NCI-H1417 (cell line): ENCODE measurements at places on chromosomes 6 and 20.

- no peak for DNase-seq
Observed at GRCh38 chr20:9214685-9215084, 145.8 kb downstream of the PLCB4 start.

- no peak for DNase-seq
Observed at GRCh38 chr6:166775923-166776220, 148.8 kb upstream of the RPS6KA2 start.

- no peak for DNase-seq
Observed at GRCh38 chr6:168051648-168052047, 27.4 kb downstream of the FRMD1 start.

DNA sequence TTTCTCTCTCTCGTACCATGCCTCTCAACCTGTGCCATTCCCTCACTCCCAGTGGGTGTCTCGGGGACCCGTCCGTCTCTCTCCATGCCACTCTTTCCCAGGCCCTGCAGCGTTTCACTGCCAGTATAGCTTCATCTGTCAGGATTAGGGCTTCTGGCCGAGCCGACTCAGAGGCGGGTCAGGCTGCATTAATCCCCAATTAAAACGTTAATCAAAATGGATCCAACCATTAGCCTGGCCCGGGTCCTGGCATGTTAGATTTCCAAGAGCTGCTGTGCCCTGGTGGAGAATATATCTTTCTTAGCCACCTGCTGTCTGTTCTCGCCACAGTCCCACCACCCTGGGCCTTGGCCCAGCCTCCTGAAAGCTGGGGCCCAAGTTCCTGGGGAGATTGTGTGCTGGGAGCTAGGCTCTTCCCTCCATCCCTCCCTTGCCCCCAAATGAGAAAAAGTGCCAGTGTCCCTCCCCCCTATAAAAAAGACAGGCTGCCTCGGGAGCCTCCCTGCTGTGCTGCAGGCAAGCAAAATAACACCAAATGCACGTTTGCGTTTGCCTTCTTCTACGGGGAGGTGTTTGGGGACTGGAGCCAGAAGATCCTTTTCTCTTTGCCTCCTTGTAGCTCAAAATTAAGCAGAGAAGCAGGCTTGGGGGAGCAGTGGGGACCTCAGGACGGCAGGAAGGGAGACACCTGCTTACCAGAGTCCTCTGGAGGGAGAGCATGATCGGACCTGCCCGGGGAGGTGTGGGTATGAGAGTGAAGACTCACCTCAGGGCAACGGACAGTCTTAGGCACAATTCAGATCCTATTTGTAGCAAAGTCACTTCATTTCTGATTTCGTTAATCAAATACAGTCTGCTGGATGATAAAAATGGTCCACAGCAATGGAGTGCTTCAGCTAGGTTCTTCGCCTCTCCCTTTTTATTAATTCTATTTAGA, 3.0 kb downstream of the KCNG1 start:
- DNase-seq, result no peak

- DNase-seq, result no peak
Observed at GRCh38 chr6:80457439-80457933, 351.0 kb downstream of the BCKDHB start.

DNA sequence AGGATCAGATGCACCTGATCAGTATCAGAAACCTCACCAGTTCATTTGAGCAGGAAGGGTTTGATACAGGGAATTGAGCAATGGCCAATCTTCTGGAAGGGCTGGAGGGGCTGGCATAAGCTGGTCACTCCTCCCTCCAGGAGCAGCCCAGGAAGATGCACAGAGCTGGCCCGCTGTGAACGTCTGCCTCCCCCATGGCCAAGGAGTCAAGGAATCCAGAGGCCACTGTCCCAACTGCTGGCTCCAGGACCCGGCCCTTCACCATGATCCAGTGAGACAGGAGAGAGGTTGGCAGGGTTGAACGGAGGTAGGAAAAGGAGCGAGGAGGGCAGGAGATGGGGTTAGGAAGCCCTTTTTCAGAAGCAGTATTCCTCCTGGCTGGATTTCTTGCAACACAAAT, 113.9 kb upstream of the CST7 start:
- DNase-seq, result no peak

- no peak for DNase-seq
Observed at GRCh38 chr6:24614043-24614420, 32.0 kb downstream of the KIAA0319 start.

DNA sequence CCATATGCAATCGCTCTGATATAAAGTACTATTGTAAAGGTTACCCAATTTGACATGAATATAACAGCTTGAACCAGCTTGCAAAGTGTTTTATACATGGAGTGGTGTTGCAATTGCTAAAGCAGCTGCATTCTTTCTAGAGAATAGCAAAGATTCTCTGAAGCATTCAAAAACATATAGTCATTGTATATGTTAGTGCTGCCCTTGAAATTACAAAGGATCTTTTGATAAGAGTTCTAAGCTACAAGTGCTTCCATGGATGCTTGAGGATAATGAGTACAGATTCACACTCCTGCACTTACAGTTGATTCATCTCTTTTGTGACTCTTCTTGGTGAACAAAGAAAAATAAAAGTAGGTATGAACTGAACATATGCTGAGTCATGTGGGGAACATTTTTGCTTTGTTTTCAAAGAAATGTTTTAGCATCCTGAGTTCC, 175.7 kb downstream of the ALDH8A1 start:
- DNase-seq, result no peak
